ENCODE measurements at places on chromosomes 11 and 22.
A peak's percentile ranks its signal among the peaks of the same experiment; 100 is the strongest.

DNA sequence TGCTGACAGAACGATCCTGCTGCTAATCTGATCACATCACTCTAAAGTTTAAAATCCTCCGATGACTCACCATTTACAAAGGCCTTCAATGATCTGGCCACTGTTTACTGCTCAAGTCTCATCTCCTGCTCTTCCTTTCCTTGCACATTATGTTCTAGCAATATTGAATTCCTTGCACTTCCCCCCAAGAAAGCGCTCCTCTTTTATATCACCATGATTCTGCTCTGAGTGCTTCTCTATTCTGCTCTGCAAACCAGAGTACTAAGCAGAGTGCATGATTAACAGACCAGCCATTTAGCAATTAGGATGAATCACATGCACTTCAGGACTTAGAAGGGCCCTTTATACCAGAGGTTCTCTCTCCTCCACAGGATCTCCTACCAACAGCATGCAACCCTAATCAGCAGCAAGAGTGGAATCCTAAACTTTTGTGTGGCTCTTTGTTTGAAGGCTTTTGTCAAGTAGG is 1122.8 kb upstream of the CCDC90B start:
- no peak for DNase-seq

- DNase-seq, result no peak
Measured at GRCh38 chr11:27228232-27228905, 134.6 kb downstream of the CCDC34 start.

DNA sequence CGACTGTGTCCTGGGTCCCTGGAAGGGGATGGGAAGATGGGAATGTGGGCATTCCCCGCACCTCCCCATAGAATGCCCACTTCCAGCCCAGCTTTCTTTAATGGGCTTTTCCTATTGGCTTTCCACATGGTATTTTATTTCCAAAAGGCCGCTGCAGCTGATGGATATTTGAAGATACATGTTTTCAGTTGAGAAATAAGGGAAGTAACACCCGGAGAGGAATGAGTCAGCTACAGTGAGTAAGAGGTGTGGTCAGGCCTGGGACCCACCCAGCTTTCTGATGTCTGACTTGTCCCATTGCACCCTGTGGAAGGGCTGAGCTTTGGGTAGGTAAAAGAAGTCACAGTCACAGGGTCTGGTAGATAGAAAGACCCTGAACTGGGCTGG is 476.9 kb downstream of the MIAT start:
- DNase-seq, result peak; percentile 47

DNA sequence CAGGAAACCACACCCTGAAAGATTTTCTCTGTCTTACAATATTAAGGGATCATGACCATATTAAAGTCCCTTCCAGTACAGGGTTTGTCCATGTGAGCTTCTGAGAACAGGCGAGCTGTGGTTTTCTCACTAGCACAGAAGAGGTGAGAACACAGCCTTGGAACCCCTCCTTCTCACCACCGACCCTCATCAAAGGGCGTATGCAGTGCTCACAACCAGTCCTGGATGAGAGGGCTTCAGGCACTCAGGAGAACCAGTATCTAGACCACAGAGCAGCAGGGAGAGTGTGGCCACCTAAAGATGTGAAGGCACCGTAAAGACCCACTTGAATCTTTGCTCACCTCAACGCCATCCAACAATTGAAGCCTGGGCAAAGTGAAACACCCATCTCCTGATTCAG is 397.0 kb downstream of the ETS1 start:
- peak; percentile 61 for DNase-seq

DNA sequence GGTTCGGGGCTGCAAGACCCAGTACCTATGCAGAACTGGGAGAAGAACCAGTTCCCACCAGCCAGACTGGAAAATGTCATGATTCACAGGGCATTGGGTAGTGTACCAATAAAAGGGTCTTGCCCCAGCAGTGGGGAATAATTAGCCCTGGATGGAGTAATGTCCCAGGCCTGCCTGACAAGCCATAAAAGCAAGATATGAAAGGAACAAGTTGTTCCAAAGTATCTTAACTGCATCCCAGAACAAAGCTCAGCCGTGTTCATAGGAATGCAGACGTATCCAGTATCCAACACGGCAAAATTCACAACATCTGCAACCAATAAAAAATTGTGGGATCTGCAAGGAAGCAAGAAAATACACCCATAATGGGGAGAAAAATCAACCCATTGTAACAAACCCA is 47.9 kb downstream of the ASCL2 start:
- no peak for DNase-seq

- no peak for DNase-seq
Measured at GRCh38 chr22:17257121-17258001, 38.1 kb upstream of the ADA2 start.

DNA sequence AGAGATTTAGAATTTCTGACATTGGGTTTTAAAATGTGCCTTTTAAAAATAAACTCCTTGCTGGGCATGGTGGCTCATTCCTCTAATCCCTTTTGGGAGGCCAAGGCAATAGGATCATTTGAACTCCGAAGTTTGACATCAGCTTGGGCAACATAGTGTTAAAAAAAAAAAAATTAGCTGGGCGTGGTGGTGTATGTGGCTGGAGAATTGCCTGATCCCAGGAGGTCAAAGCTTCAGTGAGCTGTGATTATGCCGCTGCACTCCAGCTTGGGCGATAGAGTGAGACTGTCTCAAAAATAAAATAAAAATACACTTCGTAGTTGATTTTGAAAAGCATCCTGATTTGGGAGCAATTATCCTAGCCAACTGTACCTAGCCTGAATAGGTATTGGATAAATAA is 3.4 kb upstream of the APLP2 start:
- no peak for DNase-seq

DNA sequence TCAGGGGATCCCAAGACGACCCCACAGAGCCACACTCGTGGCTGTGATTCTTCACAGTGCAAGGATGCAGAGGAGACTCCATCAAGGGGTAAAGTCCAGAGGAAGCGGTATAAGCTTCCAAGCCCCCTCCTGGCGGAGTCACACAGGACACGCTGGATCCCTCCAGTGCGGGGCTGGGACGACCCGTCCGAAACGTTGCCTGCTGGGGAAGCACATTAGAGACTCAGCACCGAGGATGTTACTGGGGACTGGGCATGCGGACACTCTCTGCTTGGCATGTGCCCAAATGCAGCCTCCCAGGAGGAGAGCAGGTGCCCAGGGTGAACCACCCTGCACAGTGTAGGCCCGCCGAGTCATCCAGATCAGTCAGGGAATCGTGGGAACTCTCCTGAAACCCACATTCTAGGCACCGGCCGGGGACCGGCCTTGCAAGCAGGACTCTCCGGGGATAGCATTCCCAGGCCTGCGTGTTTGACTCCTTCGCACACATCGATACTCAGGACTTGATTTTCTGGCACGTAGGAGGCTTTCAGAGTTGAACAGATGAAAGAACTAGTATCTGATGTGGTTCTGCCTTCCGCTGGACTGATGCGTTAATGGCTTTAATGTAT is 229.8 kb downstream of the TBC1D22A start:
- no peak for DNase-seq

DNA sequence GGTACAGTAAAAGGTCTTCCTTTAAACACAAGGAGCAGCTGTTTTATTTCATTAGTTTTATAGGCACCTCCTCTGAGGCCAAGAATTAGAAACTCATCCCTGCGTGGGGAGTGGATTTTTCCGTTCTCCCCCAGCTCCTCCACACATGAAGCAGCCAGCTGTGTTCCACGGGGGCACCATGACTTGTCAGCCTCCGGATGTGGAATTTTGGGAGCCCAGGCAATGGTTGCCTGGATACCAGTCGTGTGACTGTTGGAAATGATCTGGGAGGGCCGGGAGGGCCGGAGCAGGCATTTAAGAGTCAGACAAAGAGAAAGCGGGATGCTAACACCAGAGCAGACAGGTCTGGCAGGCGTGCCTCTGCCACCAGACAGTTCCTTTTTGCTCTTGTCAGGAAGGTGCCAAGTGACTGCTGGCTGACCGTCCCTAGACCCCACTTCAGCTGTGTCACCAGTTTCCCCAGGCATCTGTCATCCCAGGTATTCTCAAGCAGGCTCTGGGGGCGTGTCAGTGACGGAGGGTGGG is 15.9 kb upstream of the CDC42EP2 start:
- no peak for DNase-seq

DNA sequence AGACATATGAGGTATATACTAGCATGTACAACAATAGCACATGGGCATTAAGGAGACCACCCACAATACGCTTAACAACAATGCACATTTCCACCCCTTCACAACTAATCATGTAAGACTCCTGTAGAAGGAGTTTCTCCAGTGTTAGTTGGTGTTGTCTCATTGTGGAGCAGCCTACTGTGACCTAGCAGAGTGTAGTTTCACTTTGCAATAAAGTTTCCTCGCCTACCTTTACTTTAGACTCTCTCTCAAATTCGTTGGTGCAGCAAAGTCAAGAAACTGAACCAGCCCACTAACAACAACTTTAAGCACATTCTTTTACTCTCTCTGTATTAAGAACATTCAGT is 863.6 kb downstream of the FAM181B start:
- DNase-seq, result no peak

GRCh38 chr11:126082251-126083109 is 19.8 kb upstream of the CDON start:
- no peak for DNase-seq

DNA sequence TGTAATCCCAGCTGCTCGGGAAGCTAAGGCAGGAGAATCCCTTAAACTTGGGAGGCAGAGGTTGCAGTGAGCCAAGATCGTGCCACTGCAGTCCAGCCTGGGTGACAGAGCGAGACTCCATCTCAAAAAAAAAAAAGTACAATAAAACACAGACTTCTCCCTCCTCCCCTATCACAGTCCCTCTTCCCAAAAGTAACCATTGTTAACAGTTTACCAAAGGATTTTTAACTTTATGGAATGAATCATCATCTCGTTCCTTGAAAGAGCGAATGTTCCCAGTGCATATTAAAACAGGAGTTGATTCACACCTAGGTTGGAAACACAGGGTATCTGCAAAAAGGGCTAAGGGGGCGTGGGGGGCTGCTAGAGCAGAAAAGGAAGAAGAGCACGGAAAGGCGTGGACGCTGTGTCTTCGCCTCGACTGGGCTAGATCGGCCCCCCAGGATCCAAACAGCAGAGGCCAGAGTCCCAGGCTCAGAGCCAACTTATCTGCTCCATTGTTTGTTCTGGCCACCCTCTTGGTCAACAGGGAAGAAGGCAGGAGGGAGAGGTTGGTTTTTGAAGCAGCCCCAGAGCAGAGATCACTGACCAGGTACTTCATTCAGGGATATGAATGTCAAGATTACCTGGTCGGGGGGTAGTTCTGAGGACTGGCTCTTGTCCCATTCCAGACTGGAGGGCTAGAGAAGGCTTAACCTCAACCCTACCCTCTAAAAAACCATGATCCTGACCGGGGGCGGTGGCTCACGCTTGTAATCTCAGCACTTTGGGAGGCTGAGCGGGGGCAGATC is 2.1 kb upstream of the AHNAK start:
- DNase-seq, result no peak

- DNase-seq, result no peak
Measured at GRCh38 chr11:79794484-79795393, 353.9 kb upstream of the TENM4 start.

- no peak for DNase-seq
Measured at GRCh38 chr11:27626938-27627586, 73.2 kb downstream of the BDNF start.

DNA sequence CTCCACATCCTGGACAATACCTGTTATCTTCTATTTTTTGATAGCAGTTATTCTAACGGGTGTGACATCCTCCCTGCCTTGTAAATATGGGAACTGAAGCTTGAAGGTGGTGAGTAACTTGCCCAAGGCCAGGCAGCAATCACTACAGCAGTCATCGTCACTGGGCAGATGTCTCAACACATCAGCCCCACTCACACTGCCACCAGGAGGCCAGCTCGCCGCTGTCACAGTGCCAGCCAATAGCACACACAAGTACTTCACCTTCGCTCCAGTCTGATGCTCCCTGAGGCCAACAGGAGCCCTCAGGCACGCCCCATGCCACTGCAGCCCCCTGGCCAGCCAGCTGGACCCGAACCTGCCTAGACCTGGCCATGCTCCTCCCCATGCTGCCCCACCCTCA is 4.9 kb upstream of the TTLL1 start:
- DNase-seq, result peak; percentile 43

DNA sequence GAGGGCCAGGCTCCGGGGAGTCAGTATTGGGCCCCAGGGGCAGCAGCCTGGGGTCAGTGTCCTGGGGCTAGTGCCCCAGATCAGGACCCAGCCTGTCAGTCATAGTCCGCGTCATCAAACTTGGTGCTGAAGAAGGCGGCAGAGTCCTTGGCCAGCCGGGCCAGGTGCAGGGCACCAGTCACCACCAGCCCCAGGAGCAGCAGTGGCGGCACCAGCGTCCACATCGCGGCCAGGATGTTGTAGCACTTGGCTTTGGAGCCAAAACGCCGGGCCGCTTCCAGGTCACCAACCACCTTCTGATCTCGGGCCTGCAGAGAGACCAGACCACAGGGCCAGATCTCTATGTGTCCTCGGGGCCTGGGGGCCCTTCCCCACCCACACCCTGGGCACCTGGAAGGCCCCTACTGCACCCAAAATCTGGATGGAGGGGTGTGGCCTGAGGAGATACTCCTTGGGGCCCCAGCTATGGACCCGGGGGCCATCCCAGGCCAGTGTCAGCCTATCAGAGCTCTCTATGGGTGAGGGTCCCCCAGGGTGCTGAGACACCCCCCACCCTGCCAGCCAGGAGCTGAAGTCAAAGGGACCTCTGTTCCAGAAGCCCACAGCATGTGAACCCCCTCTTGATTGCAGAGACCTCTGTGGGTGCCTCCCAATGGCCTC is 790 bp downstream of the IFITM5 start:
- no peak for DNase-seq

- DNase-seq, result no peak
Measured at GRCh38 chr11:17721242-17721999, 2.0 kb downstream of the MYOD1 start.

- no peak for DNase-seq
Measured at GRCh38 chr11:129268371-129268770, 76.2 kb upstream of the ARHGAP32 start.

DNA sequence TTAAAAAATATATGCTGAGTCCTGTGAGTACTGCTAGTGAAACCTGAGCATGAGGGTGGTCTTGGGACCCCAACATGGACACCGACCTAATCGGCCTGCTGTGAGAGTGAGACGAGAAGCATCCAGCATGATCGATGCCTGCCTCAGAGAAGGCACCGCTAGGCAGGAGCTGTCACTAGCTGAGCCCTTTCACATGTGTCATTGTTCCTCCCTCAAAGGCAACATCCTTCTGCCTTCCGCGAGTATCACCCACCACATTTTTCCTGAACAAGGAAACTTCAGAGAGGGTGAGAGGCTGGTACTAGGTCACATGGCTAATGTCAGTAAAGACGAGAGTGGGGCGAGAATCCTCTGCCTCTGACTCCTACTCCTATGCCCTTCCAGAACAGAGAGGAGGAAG is 35.6 kb downstream of the AP1B1 start:
- DNase-seq, result no peak

DNA sequence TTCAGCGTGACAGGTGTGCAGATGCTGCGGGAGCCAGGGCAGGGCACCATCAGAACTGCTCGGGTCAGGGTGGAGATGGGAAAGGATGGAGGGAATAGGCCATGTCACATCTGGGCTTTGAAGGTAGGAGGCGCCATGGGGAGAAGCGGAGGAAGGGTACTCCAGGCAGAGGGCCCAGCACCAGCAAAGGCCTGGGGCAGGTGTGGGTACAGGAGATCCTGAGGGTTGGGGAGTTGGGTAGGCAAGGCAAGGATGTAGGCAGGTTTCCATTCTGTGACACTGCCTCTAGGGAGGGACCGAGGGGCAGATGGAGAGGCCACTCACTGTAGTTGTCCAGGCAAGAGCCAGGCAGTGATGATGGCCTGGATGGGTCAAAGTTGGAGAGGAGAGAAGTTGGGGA is 8.5 kb downstream of the EMID1 start:
- DNase-seq, result no peak

Data from CD4-positive, alpha-beta T cell treated with Interferon alpha-2 for 1 hour (primary cell).